ENCODE measurements at places on chromosomes 2 and 18. TPM values are rescaled to one million over a fixed set of nuclear protein-coding genes. Genes with fewer than 3 reads are reported as not detected.
A peak's percentile ranks its signal among the peaks of the same experiment; 100 is the strongest.

ARHGEF4 gene
- 8.9 TPM for total RNA-seq

PMAIP1 gene
- 13.7 TPM for total RNA-seq

ICOS gene
- 1.7 TPM for total RNA-seq

SLC19A3 gene
- 6.7 TPM for total RNA-seq

RSAD2 gene
- total RNA-seq, result 36.4 TPM

SRD5A2 gene
- 0.72 TPM for total RNA-seq

UGT1A3 gene
- not detected for total RNA-seq

- no peak for DNase-seq
Observed at GRCh38 chr2:136116813-136117390, 1.0 kb downstream of the CXCR4 start.

GRCh38 chr2:45699032-45699658, 47.7 kb downstream of the PRKCE start:
- no peak for DNase-seq

DNA sequence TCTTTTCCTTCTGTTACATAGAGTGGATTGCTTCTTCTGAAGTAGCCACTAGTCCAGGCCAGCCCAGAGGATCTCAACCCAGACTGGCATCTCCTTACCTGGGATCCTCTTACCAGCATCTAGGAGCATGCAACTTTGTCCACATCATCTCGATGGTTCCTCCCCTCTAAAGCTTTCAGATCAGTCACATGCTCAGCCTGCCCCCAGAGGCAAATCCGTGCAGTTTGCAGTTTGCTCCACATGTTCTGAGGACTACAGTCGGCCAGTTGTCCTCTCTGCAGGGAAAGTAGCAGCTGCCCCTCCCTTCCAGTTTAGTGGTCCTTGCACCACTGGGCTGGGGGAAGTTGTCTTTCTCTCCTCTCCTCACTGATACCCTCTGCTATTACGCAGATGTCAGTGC, 259.8 kb upstream of the APCDD1 start:
- DNase-seq, result no peak

DNA sequence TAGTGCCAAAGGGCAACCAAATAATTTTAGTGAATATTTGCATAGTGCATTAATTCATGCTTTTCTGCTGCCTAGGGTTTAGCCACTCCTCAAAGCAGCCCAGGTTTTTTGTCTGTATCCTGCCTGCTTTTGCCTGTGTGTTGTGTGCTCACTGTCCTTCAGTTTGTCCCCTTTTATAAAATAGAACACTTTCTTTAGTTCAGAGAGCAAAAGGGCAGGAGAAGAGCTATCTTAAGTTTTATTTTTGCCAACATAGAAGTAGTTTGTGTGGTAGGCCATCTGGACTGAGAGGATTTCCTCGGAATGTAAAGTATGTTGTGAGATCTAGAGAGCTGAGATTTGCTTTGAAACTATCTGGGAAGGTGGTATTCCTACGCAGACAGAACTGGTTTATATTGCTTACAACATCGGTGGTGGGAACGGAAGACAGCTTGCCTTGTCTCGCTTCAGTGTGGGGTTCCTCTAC, 64.9 kb downstream of the EML4 start:
- DNase-seq, result peak; percentile 94

GRCh38 chr2:189293164-189293563, 113.6 kb upstream of the COL5A2 start:
- no peak for DNase-seq

GRCh38 chr2:18476484-18476883, 84.0 kb downstream of the RDH14 start:
- no peak for DNase-seq

GRCh38 chr2:232492963-232493700, 5.5 kb upstream of the ECEL1 start:
- no peak for DNase-seq

GRCh38 chr2:223081789-223082188, 29.8 kb downstream of the KCNE4 start:
- DNase-seq, result no peak

GRCh38 chr2:37125416-37125815, 31.4 kb downstream of the EIF2AK2 start:
- no peak for DNase-seq

DNA sequence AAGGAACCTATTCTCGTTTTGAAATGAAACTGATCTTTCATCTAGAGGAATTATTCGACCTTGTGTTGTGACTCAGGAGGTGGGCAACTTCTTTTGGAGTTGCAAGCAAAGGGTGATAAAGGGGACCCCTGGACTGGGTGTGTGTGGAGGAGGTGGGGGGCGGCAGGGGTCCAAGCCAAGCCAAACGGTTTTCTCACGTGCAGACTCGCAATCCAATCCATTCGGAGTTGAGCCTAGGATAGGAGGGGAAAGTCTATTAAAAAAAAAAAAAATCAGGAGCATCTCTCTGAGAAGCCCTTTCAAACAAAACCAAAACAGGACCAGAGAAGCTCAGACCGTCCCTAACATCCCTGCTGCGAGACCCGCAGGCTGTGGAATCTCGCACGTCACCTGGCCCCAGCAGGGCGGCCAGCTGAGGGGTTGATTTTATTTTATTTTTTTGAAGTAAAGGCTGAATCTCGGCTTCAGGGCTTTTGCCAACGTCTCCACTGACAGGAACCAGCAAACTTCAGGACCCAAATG, 3.7 kb upstream of the ZEB2 start:
- peak; percentile 52 for DNase-seq

DNA sequence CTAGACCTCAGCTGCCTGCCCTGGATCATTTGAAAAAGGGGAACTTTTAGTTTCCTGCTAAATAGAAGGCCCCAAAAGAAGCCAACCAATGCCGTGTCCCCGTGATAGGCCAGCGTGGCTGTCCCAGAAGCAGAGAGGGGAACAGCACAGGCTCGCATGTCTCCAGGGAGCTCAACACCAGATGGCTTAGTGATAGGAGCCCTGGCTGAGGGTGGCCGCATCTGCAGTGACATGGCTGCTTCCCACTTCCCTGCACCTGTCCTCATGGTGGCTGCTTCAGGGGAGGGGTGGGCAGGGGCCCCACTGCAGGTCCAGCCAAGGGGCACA, 79.6 kb downstream of the MBP start:
- no peak for DNase-seq

GRCh38 chr2:226125176-226125883, 674.3 kb downstream of the IRS1 start:
- peak; percentile 35 for DNase-seq

DNA sequence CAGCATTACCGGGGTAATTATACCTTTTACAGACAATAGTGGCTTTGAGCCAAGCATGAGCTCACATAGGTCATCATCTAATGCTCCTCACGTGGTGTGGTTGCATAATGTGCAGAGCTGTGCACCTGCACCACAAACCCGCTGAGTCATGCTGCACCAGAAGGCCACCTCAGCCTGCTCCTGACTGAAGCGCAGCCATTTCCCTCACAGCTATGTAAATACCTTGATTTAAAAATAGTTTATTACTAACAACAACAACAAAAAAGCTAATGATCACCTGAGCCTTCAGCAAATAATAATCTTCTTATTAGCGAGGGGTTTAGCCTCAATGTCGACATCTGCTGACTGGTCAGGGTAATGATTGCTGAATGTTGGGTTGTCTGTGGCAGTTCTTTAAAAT, 238.8 kb downstream of the MBD5 start:
- no peak for DNase-seq

DNA sequence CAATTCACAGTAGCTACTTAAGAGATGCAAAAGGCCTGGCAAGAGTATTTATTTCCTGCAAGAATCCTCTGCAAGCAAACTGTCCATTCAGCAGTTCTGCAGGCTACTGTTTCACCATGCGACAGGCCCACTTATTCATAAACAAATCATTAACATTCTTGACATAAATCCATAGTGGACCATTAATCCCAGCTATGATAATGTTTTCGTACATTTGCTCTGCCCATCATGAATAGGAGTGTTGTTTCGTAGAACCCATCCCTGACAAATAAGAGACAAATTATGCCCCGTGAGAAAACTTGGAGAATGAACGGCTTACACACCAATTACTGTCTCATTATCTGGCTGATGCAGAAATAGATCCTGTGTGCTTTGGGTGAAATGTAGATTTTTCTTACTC, 65.4 kb downstream of the PID1 start:
- no peak for DNase-seq

- DNase-seq, result peak; percentile 85
Observed at GRCh38 chr2:172905937-172906811, 169.5 kb upstream of the MAP3K20 start.

GRCh38 chr2:8684540-8684877, 2.7 kb downstream of the ID2 start:
- DNase-seq, result no peak

- peak; percentile 13 for DNase-seq
Observed at GRCh38 chr18:73688851-73689711, 458.6 kb downstream of the FBXO15 start.

DNA sequence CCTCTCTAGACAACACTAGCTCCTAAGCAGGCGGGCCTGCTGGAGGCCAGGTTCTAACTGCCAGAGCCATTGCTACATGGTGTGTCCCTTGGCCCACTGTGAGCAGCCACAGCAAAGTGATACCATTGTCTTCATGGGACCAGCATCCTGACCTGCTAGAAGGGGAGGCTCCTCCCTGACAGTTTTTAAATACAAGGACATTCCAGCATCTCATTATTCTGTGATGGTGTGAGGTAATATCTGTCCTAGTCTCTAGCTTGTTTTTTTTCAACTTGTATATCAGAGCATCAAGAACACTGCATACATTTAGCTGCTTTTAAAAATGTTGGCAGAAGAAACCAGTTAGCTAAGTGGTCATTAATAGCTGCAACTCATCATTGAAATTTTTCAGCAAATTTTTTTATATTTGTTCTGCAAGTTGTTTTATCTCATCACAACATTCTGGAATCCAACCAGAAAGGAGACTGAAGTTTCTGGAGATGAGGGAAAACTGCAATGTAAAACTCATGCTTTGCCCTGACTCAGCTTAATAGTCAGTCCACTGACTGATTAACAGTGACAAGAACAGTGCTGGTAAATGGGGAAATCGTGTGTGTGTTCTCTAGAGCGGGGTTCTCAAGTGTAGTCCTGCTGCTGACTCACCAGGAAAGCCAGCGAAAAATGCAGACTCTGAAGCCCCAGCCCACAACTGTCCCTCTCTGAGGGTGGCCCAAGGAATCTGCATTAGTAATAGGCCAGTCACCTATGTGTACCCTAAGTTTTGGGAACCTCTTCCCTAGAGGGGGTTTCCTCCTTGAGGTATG, 17.8 kb downstream of the MAPRE3 start:
- DNase-seq, result no peak

- no peak for DNase-seq
Observed at GRCh38 chr2:120770641-120771040, 35.0 kb downstream of the GLI2 start.
